T-helper 1 cell treated with Interleukin-12 subunit alpha and Interleukin-12 subunit beta and Interleukin-4 antibody, amounts not matched to agents 30 ng/mL and 1 ng/mL, for 36 hours (primary cell): ENCODE measurements at places on chromosomes 4 and X. TPM values are rescaled to one million over a fixed set of nuclear protein-coding genes. Genes with fewer than 3 reads are reported as not detected.

The PNCK gene
- total RNA-seq = not detected in 2 replicates

The TCEAL3 gene
- total RNA-seq = 0.49 and 0.80 TPM in 2 replicates

The NLGN4X gene
- total RNA-seq = not detected in 2 replicates

The GABRA4 gene
- total RNA-seq = not detected in 2 replicates

The VSIG1 gene
- total RNA-seq = 3.0 and 5.0 TPM in 2 replicates

The ASB12 gene
- total RNA-seq = not detected in 2 replicates

The MAGED4 gene
- not detected in 2 replicates for total RNA-seq

The VCX3B gene
- total RNA-seq = not detected in 2 replicates

The FGFRL1 gene
- 6.8 and 8.0 TPM in 2 replicates for total RNA-seq

The ADD1 gene
- 261 and 283 TPM in 2 replicates for total RNA-seq

The NAP1L5 gene
- 4.1 and 4.6 TPM in 2 replicates for total RNA-seq

The PDGFC gene
- not detected in 2 replicates for total RNA-seq

The TIGD2 gene
- total RNA-seq = 3.3 and 4.1 TPM in 2 replicates

The TBC1D9 gene
- total RNA-seq = 0.02 TPM in 1 of 2 replicates, not detected in the other

The SULT1B1 gene
- total RNA-seq = 8.1 and 9.8 TPM in 2 replicates
